ENCODE measurements at places on chromosomes 1 and 21.
A peak's percentile ranks its signal among the peaks of the same experiment; 100 is the strongest.

DNA sequence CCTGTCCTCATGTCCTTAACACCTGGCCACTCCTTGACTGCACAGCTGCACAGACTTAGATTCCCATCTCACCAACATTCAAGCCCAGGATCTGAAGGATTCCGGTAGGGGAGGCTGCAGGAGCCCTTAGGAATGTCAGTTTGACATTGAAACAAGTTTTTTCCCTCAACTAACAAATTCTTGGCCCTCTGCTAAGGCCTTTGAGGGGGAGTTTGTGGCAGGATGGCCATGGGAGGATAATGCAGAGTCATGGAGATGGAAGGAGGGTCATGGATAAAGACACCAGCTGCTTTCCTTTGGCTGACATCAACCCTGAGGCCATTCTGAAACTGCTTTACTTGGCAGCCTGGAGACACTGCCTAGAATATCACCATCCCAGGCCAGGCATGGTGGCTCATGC lies 63.4 kb upstream of the PPP2R5A start:
- DNase-seq, result no peak

GRCh38 chr1:234893725-234894630 lies 234.7 kb downstream of the TOMM20 start:
- DNase-seq, result peak; percentile 33

DNA sequence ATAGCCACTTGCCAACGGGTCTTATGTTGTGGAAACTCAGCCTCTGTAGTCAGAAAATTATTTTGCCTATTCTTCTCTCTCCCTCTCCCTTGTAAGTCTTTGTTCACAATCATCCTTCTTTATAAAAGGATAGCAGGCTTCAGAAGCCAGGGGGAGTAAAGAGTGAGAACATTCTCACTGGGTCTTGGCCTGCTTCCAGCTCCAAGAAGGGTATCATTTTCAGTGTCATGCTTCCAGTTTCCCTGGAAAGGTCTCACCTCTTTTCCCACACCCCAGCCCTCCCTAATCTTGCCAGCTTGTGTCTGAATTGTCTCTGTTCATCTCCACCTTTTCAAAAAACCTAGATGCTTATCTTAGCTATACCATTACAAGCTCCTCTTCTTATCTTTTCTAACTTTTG lies 346.2 kb upstream of the LRRC7 start:
- DNase-seq, result no peak

DNA sequence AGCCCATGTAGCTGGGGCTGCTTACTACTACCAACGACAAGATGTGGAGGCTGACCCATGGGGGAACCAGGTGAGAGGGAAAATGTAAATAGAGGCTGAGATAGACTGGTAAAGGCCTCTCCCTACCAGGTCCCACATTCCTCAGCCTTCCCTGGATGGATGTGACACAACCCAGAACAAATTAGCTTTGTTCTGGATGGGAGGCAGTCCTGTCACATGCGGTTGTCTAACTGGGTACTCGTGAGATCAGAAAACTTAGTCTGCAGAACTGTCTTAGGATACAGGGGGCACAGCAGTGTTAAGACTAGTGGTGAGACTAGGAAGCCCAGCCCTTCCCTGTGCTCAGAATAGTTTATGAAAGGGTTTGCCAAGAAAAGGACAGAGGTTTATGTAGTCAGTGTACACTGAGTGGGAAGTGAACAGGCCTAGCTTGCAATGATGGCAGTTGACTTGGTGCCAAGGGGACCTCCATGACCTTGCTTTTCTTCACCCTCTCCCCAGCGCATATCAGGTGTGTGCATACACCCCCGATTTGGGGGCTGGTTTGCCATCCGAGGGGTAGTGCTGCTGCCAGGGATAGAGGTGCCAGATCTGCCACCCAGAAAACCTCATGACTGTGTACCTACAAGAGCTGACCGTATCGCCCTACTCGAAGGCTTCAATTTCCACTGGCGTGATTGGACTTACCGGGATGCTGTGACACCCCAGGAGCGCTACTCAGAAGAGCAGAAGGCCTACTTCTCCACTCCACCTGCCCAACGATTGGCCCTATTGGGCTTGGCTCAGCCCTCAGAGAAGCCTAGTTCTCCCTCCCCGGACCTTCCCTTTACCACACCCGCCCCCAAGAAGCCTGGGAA lies 8.4 kb downstream of the MMACHC start:
- no peak for DNase-seq

DNA sequence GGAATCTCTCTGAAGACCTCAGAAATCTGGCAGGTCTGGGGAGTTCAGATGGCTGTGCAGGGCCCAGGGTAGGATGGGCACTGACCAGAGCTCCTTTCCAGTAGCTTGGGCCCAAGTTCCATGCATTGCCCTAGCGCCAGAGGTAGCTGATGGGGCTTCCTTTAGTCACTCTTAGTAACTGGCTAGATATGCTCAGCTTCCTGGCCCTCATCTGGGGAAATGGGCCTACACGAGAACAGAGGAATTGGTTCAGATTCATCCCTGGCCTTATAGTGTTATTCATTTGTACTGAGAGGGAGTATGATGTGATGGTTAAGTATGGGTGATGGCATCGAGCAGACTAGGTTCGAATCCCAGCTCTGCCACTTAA lies 15.5 kb upstream of the PSMB2 start:
- DNase-seq, result no peak

- no peak for DNase-seq
Observed at GRCh38 chr21:45379901-45380330, 25.0 kb upstream of the COL18A1 start.

DNA sequence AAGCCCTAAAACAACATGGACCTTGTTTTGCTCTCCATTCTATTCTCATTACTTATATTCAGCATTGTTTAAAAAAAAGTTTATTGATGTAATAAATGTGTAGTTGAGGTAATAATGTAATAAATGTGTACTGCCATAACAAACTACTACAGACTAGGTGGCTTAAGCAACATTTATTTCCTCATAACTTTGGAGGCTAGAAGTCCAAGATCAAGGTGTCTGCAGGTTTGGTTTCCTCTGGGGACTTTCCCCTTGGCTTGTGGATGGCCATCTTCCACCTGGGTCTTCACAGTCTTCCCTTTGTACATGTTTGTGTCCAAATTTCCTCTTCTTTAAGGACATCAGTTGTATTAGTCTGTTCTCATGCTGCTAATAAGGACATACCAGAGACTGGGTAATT lies 93.1 kb downstream of the LMO4 start:
- DNase-seq, result no peak

- no peak for DNase-seq
Observed at GRCh38 chr1:183490932-183491331, 18.6 kb downstream of the SMG7 start.

GRCh38 chr1:101136271-101136670 lies 100.5 kb upstream of the S1PR1 start:
- DNase-seq, result no peak

DNA sequence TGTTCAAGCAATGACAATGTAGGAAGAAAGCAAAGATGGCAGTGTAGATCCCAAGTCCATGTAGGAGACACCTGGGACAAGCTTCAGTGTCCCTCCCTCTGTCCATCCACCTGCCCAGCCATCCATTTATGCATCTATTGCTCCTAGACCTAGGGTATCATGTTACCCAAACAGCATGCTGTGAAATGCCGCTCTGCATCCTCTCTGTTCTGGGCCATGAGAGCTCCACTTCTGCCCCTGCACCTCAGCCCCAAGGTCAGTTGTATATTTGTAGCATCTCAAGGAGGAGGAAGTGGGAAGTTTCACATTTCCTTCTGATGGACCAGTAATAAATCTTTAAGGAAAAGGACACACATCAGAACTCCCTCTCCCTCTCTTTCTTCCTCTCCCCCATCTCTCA lies 27.9 kb upstream of the TSPEAR start:
- DNase-seq, result no peak

GRCh38 chr1:2377751-2378440 lies 13.5 kb downstream of the MORN1 start:
- DNase-seq, result no peak

DNA sequence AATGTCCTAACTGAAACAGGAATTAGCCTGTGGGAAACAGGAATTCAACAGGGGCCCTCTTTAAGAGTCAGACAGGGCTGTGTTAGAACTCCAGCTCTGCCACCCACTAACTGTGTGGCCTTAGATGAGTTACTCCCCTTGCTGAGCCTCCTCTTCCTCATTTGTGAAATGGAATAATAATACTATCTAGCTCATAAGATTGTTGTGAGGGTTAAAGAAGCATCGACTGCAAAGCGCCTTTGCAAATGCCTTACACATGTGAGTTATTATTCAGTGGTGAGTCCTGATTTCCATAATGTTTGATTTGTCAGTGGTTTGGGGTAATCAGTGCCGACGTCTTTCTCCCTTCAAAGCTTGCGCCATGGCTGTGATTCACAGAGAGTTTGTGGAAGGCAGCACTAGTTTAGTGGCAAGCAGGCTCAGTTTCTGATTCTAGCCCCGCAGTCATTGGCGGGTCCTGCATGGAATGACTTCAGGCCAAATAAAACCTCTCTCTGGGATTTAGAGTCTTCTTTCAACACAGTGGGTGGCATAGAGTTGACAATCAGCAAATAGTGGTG lies 388.5 kb downstream of the PLPP3 start:
- no peak for DNase-seq

- no peak for DNase-seq
Observed at GRCh38 chr21:32666258-32666657, 54.1 kb upstream of the CFAP298 start.

- no peak for DNase-seq
Observed at GRCh38 chr21:40070871-40071270, 203.6 kb downstream of the PCP4 start.

GRCh38 chr1:30748098-30748698 lies 9.4 kb downstream of the LAPTM5 start:
- no peak for DNase-seq

DNA sequence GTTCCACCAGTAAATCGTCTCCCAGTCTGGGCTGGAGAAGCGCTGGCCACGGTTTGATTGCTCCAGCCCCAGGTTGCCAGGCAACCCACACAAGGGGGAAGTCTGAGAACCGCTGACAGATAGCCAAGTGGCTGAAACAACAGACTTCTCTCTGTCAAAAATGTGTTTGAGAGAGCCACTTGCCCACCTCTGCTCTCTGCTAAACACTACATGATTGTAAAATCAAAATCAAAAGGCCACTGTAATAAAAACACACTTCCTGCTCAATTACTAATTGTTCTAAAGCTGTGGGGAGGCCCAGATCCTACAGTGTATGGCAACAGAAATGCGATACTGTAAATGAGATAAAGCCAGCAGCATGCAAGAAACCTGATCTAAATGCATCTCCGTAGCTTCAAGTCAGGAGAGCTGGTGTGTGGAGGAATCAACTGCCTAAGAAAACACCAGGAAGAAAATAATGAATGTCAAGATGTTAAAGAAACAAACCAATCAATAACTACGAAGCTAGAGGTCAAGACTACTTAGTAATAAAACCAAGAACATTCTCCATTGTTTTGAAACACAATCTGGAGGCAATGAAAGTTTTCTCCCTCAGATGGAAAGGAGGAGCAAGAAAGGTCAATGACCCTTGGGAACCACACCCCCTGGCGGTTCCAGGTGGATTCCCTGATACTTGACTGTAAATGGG lies 121.2 kb downstream of the SLC45A1 start:
- DNase-seq, result no peak

- no peak for DNase-seq
Observed at GRCh38 chr1:106344494-106344893, 712.0 kb upstream of the PRMT6 start.

DNA sequence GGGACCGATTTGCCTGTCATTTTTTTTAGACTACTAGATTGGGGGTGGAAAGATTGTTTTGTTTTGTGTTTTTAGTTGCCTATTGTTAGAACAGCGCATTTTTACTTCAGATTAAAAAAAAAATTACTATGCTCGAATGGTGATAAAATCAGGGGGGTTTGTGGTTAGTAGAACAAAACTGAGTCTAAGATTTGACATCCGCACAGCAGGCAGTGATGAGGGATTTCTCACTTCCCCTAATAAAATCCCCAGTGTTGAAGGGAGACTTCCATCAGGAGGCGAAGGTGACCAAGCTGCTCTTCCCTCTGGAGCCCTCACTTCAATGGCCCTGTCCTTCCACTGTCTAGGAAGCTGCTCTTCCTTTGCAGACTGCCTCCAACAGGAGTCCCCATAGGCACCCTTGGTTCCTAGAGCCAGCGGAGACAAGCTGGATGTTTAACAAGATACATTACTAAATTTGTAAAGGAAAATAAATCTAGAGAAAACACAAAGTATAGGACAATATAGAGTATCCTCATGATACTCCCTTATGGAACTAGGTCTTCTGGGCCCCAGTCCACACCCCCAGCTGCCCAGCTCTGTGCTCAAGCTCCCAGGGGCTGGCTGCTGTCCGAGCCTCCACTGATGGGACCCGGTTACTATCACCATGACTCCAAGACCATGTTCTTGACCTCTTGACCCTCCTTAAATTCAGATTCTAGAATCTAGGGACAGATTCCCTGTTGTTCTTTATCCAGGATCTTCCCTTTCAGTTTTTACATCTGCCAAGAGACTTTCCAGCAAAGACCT lies 31.0 kb downstream of the TENT5C start:
- DNase-seq, result no peak

DNA sequence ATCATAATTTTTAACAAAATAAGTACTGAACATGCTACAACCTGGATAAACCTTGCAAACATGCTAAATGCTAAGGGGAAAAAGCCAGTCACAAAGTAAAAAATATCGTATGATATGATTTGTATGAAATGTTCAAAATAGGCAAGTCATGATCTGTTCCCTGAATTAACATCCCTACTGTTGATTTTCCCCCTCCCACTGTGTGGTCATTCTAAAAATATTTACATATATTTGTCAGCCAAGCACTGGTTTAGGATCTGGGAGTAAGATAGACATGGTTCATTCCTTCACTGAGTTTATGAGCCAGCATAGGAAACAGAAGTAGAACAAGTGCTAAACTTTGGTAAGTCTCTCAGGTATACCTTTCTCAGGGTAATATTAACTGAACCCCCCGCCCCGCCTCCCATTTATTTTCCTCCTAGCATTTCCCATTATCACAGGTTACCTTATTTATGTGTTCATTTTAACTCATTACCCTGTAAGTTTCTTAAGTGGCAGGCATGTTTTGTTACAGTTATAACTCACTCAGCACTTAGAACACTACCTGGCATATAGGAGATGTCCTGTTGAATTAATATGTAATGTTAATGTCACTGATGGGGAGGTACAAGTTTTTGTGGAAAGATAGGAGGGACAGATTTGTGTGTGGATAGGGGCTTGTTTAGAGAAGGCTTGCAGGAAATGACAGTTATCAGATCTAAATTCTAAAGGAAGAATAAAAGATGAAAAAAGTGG lies 12.3 kb downstream of the UQCRH start:
- no peak for DNase-seq

DNA sequence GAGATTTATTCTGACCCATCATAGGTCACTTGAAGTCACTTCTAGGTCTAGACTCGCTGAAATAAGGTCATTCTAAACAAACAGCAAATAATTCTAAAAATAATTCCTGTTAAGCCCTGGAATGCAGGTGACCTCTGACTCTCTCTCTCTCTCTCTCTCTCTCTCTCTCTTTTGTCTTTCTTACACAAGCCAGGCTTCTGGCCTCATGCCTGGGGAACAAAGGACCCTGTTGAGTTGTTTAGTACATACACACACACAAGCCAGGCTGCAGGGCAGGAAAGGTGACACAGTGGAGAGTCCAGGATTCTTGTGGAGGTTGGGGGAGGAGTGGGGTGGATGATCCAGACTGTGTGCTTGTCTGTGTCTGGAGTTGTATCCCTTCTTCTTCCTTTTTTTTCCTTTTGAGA lies 4.0 kb upstream of the MEX3A start:
- no peak for DNase-seq

- peak; percentile 51 for DNase-seq
Observed at GRCh38 chr1:212630158-212630900, 21.8 kb downstream of the ATF3 start.

- DNase-seq, result no peak
Observed at GRCh38 chr1:168706391-168706992, 22.5 kb downstream of the DPT start.

GRCh38 chr1:184409011-184409410 lies 22.2 kb downstream of the C1orf21 start:
- DNase-seq, result no peak

- DNase-seq, result no peak
Observed at GRCh38 chr1:218752126-218752525, 407.0 kb downstream of the TGFB2 start.
